AG04449 (cell line): ENCODE measurements at places on chromosomes 2 and 18.
A peak's percentile ranks its signal among the peaks of the same experiment; 100 is the strongest.

- DNase-seq = no peak
Measured at GRCh38 chr2:217160103-217160743, 300.4 kb upstream of the TNP1 start.

DNA sequence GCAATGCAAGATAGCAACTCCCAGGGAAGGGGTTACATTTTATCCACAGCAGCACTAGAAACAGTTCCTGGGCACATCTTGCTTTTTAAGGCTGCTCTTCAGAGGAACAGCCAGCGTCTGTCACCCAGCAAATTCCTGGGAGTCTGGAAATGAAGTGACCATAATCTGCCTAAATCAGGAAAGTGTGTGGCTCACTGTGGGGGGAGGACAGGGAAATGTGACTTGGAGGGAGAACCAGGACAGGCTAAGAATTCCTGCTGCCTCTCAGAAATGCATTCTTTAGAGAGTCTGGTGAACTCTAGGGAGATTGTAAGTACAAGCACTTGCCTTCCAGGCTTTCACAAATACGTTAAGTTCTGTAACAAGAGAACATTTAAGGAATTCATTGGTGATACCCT is 364.3 kb upstream of the SPHKAP start:
- no peak for DNase-seq

- DNase-seq = no peak
Measured at GRCh38 chr2:9595746-9596145, 35.1 kb downstream of the YWHAQ start.

DNA sequence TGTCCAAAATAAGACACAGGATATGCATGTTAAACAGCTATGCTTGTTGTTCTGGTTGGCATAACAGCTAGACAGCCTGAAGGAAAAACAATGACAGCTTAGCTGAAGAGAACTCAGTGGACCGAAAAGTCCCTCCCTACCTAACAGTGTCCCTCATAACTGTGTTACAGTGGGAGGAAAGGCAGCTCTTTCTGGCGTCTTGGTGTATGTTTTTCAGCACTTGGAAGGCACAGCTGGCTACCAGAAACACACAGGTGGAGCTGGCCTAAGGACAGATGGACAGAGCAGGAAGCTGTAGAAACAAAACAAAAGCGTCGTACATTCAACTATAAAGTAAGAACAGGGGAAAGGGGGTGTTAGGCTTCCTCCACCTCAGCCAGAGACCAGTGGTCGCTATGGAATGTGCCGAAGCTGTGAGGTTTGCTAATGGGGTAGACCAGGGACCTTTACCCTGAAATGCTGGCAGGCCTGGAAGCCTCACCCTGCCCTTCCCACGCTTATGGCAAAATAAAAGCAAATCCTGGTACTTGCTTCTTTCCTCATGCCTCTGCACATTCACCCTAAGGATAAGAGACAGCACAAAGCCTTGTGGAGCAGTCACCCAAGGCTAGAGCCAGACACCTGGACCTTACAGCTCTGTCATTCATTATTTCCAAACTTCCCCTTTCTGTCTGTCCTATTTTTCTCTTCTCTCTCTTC is 103.5 kb upstream of the TRIB2 start:
- DNase-seq = no peak

DNA sequence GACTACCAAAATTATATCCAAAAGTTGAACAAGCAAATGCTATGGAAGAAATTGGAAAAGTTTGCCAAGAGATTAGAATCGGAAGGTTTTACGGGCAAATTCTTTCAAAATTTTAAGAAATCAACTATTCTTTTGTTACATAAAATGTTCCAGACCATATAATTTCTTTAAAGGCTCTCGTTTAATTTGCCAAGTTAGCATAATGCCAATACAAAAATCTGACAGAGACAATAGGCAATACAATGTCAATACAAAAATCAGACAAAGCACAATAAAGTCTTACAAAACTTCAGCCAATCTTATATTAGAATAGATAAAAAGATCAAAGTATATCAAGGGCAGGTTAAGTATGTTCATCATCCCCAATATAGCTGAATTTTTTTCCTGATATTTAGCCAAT is 224.2 kb downstream of the BCL11A start:
- no peak for DNase-seq

- no peak for DNase-seq
Measured at GRCh38 chr2:233424154-233424951, 70.1 kb downstream of the DGKD start.

DNA sequence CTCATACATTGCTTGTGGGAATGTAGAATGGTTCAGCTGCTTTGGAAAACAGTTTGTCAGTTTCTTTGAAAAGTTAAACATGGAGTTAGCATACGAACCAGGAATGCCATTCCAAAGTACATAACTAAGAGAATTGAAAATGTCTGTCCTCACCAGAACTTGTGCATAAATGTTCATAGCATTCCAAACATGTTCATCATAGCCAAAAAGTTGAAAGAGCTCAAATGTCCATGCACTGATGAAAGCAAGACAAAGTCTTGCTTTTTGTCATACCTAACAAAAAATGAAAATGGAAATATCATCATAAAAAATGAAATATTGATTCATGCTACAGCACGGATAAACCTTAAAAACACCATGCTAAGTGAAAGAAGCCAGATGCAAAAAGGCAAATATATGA is 408.8 kb upstream of the UBE2E3 start:
- peak; percentile 41 for DNase-seq

DNA sequence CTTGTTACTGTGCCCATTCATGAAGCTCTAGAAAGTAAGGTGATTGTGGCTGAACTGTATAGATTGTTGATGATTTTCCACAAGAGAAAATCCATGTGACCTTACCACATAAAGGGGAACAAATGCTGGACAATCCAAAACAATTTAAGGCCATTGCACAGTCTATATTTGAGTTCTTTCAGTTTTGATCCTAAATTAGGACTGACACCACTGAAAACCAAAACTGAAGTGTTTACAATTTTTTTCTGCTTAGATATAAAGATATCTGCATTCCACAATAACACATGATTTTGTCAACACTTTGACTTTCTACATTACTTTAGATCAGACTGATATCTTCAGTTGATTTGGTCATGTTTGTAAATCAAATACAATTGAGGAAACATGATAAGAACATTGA is 123.6 kb upstream of the SLC38A11 start:
- DNase-seq = no peak

DNA sequence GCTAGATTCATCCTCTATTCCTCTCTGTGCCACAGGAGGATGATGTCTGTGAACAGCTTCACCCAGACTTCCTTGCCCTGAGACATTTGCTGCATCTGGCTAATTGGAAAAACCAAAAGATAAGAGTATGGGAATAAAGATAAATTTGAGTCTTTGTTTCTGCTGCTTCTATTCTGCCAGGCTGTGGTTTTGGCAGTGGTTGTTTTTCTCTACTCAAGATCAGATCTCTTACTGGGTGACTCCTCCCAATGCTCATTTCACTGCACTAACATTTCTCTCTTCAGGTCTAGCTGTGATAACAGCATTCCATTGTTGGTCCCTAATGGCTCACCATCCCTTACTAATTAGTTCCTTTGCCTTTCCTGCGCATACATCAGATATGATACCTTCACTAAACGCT is 89.5 kb downstream of the CALCRL start:
- no peak for DNase-seq

GRCh38 chr2:45072064-45072861 is 63.0 kb upstream of the SIX2 start:
- DNase-seq = no peak

DNA sequence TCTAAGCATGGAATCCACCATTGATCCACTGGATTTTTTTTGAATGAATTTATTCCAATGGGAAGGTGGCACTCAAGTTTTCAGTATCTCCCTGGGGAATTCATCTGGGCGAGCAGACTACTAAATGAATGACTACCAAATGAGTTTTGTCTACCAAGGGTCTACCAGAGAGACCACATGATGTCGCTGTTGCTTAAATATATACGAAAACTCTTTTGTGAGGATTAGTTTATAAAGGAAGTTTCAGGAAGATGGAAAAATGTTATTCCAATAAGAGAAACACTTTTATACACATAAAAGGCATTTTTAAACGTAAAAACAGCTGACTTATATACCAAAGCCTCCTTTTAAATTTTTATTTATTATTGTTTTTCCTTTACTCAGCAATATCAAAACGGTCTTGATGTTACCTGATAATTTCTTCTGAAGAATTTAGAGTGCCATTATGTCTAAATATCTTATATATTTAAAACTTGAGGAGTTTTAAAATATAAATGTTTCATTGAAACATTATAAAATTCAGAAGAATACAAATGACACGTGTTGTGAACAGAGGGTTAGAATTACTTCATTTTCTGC is 139.7 kb downstream of the HRH4 start:
- DNase-seq = no peak

- no peak for DNase-seq
Measured at GRCh38 chr2:79960035-79960434, 344.5 kb downstream of the LRRTM1 start.

GRCh38 chr2:33494155-33494779 is 17.8 kb downstream of the RASGRP3 start:
- no peak for DNase-seq

- DNase-seq = no peak
Measured at GRCh38 chr2:108927936-108928659, 60.9 kb downstream of the EDAR start.

- no peak for DNase-seq
Measured at GRCh38 chr18:32422201-32422600, 48.5 kb downstream of the GAREM1 start.

DNA sequence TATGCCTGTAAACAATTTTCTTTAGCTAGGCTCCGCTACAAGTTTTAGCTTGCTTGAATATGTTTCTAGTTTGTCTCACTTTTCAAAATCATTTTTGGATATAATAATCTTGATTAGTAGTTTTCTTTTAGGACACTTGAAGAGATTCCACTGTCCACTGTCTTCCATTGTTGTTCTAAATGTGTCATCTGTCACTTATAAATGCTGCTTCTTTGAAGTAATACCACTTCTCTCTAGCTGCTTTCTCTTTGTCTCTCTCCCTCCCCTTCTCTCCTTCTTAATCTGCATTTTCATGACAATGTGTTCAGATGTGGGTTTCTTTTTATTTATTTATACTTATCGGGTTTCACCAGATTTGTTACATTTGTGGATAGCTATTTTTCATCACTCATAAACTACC is 73.7 kb upstream of the DPP10 start:
- no peak for DNase-seq

DNA sequence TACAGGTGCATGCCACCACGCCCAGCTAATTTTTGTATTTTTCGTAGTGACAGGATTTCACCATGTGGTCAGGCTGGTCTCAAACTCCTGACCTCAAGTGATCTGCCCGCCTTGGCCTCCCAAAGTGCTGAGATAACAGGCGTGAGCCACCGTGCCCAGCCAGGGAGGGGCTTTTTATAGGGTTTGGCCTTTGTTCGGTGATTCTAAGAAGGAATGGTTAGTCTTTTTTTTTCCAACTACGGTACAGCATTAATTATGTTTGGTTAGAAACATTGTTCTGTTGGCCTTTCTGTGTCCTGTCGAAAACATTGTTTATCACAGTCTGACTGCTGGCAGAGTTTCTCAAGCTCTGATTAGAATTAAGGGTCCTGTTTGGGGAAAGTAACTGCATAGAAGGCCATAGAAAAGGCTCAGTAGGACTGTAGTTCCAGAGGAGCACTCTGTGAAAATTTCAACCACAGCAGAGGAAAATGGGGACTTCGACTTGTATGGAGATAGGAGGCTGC is 19.3 kb upstream of the SMCHD1 start:
- no peak for DNase-seq

- DNase-seq = peak; percentile 23
Measured at GRCh38 chr2:42663106-42663780, 94.8 kb downstream of the MTA3 start.

DNA sequence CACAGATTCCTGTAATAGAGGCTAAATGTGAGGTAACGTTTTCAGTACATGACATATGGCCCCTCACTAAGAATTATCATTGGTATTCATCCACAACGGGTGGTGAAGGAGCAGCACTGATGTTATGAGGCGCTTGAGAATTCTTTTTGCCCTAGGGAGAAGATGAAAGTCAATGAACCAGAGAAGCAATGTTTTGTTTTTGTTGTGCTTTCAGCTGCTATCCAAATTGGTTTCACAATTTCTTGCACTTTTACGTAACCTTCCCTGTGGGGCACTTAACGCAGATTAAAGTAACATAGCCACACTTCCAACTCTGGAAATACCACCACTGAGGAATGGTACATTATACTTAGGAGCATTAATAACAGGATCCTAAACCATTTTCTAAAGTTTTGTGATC is 13.3 kb upstream of the CCDC85A start:
- DNase-seq = no peak

- no peak for DNase-seq
Measured at GRCh38 chr2:200748779-200749178, 62.9 kb upstream of the BZW1 start.

- no peak for DNase-seq
Measured at GRCh38 chr2:26346454-26347053, at the start of gene ADGRF3. Gene ADGRF3, minus strand, starts transcription at chr2:26346789. Its CDS starts 555 bp downstream, at chr2:26346234.

GRCh38 chr18:54280220-54280569 is 10.9 kb downstream of the POLI start:
- no peak for DNase-seq

DNA sequence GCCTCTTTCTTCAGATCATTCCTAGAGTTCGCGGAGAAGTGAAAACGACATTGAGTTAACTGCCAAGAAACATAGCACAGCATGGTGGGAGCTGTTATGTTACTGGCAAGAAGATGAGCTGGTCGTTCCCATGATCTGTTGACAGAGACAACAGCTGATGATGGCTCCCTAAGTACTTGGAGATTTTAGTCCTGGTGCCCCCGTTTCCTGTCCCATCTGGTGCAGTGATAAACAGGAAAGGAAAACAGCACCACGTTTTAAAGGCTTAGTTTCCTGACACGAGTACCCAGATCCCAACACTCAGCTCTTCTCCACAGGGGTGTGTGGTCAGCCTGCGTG is 56.4 kb upstream of the KCNG2 start:
- DNase-seq = no peak

- DNase-seq = no peak
Measured at GRCh38 chr18:12656938-12657683, 796 bp downstream of the SPIRE1 start.

GRCh38 chr18:78430131-78430758 is 549.4 kb upstream of the SALL3 start:
- DNase-seq = no peak

GRCh38 chr2:164151522-164151921 is 415.7 kb upstream of the FIGN start:
- DNase-seq = no peak

DNA sequence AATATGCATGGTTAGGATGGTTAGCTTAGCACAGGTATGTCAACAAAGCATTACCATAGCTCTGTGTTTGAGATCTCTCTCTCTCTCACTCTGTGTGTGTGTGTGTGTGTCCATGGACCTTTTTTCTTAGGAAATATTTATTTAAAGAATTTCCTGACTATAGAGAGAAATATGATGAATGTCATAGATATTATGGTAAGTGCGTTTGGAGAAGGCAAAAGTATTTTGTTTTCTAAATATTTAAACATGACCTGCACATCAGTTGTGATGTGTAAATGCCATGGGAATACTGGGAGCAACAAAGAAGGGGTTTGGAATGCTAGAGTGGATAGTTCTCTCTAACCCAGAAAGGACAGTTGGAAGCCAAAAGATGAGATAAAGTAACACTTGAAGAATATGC is 3.9 kb upstream of the TMEM178A start:
- DNase-seq = no peak

GRCh38 chr2:109692013-109692743 is 78.0 kb downstream of the SOWAHC start:
- no peak for DNase-seq

- no peak for DNase-seq
Measured at GRCh38 chr2:229539628-229540027, 174.7 kb downstream of the DNER start.
